ENCODE measurements at places on chromosomes 6 and 20.
A peak's percentile ranks its signal among the peaks of the same experiment; 100 is the strongest.

GRCh38 chr6:110255211-110255750, 75.1 kb downstream of the CDC40 start:
- no peak for DNase-seq

DNA sequence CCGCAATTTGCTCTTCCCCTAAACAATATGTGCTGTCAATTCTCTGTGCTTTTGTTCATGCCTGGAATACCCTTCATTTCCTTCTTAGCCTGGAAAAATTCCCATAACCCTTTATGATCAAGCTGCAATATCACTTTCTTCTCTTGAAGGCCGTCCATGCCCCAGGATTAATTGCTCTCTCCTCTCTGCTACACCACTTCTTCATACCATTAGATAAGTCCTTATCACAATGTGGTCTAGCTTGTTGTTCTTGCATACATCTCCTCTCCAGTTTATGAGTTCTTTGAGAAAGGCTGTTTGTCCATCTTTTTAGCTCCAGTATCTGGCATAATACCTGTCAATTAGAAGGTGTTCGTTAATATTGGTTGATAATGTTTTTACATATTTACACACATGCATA, 111.2 kb upstream of the SAMD5 start:
- DNase-seq = no peak

DNA sequence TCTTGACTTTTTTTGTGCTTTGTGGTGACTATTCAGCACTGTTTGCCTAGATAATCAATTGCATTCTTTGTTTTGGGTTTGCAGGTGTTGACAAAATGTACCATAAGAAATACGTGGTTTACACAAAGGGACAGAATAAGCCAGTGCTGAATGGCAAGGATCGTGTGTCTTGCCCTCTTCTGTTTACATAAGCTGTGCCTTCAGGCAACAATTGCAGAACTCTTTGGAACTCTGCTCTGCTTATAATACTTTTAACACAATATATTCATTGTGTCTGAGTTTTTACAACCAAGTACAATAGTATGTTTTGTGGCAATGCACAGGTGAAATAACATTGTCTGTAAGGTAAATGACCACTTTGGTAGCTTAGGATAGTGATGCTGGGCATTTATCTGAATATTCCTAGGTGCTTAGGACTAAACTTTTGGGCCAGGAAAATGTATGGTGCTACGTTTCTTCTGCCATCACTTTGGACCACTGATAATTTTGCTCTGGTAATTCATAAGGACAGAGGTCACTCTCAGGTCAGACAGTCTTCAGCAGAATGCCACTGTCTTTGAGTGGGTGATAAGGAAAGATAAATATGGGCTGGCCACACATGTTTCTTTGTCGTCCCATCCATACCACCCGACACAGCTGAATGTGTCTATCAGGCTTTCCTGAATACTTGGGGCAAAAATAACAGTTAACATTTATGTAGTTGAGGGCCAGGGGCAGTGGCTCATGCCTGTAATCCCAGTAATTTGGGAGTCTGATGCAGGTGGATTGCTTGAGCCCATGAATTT, 344.6 kb upstream of the IMPG1 start:
- no peak for DNase-seq

- DNase-seq = no peak
Measured at GRCh38 chr6:114833211-114833610, 490.4 kb upstream of the HS3ST5 start.

DNA sequence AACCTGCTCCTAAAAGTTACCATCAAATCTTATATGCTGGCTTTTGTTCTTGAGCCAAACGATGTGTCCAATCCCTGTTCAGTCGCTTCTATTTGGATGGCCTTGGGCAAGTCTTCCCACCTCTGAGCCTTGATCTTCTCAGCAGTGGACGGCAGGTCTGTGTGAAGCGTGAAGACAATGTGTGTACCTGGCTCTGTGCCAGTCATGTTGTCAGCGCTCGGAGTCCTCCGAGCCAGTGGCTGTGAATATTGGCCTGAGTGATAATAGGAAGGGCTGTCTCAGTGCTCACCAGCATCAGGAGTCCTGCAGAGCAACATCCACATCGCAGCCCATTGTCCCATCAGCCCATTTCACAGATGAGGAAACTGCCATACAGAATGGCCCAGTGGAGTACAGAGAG, 219.0 kb downstream of the CDC5L start:
- DNase-seq = no peak

DNA sequence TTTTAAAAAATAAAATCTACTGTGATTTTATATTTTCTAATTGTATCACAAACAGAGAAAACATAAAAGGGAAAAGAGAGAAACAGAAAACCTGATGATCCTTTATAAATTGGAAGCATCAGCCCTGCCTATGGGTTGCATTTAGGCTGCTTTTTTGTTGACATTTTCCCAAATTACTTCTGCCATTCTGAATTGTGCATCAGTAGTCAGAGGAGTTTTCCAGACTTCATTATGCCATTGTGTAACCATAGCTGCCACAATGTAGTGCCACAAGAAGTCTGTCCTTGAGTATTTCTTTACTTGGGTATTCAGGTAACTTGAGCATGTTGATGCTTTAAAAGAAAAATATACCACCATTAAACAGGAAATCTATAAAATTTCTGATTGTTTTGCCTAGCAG, 130.3 kb downstream of the HACE1 start:
- DNase-seq = no peak

GRCh38 chr20:50301712-50302111, 111.1 kb downstream of the CEBPB start:
- no peak for DNase-seq

- DNase-seq = no peak
Measured at GRCh38 chr20:61940491-61940890, 125.2 kb downstream of the TAF4 start.

DNA sequence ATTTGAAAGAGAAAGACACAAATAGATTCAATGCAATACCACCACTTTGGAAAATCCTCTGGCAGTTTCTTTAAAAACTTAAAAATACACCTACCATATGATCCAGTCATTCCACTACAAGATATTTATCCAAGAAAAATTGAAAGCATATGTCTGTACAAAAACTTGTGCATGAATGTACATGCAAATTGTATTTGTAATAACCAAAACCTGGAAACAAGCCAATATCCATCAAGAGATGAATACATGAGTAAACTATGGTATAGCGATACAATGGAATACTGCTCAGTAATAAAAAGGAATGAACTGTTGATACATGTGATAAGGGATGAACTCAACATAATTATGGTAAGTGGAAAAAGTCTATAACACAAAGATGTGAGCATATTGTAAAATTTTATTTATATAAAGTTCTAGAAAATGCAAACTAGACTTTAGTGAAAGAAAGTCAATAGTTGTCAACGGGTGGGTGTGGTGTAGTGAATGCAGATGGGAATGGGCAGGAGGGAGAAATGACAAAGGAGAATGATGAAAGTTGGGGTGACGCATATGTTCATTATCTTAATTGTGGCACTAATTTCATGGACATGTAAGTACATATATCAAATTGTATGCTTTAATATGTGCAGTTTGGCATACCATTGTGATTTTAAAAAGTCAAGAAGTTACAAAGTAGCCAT, 347.5 kb downstream of the SAMD5 start:
- DNase-seq = no peak

DNA sequence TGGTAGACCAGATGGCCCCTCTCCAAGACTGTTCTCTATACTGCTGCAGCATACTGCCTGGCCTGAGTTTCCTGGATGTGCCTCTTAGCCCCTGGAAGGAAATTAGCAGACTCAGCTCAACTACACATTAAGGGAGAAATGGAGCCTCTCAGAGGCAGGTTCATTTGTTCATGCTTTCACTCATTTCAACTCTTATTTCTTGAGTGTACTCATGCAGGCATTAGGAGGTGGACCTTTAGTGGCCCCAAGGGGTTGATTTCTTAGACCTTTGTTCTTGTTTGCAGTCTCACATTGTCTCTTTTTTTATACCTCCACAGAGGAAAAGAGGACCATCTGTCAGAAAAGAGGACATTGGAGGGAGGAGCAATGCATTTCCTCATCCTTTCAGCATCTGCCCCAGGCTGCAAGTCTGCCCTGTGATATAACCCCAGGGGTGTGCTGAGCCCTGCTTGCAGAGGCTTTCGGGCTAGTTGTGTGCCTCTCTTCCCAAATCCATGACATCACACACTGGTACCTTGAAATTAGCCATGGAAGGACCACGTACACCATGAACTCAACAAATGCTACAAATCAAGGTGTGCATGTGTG, 456.2 kb downstream of the CD83 start:
- no peak for DNase-seq

- DNase-seq = no peak
Measured at GRCh38 chr6:6806844-6807518, 218.5 kb downstream of the LY86 start.

DNA sequence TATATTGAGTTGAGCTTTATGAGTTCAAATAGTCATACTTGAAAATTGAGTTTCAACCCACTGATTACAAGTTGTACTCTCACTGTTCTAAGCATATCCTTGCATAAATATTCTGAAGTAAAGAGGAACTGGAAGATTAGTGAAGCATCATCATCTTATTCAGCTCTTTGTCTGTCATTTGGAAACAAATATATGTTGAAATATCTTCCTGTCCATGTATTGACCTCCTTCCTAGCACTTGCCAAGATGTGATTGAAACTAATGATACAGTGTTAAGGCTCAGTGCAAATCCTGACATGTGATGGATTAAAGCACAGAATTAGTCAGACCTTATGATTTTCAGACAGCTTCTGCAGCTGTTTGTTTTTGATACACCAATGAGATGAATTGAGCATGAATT, 434.3 kb downstream of the TBC1D32 start:
- no peak for DNase-seq

GRCh38 chr20:17077030-17077429, 149.8 kb upstream of the PCSK2 start:
- DNase-seq = no peak

- no peak for DNase-seq
Measured at GRCh38 chr20:38127920-38128528, 37.0 kb downstream of the TGM2 start.

- peak; percentile 30 for DNase-seq
Measured at GRCh38 chr6:159978291-159979135, 9.6 kb downstream of the IGF2R start.

DNA sequence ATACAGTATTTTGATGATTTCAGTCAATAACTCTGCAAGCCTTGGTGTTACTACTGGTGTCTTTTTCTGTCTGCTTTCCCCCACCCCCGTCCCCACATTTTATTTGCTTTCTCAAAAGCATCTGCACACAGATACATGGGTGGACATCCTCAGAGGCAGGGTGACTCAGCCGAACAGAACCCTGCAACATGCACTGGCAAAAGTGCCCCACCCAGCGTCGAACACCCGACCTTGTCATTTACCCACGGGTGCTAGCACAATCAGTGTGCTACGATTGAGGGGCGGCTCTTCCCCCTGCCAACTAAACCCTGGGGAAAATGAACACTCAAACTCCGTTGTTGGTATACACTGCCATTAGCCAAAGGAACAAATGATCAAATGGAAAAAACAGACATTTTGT, 115.9 kb upstream of the NAA20 start:
- no peak for DNase-seq

- no peak for DNase-seq
Measured at GRCh38 chr6:160298121-160298520, 39.5 kb upstream of the SLC22A2 start.

- DNase-seq = no peak
Measured at GRCh38 chr6:148173548-148173947, 169.1 kb upstream of the SASH1 start.

DNA sequence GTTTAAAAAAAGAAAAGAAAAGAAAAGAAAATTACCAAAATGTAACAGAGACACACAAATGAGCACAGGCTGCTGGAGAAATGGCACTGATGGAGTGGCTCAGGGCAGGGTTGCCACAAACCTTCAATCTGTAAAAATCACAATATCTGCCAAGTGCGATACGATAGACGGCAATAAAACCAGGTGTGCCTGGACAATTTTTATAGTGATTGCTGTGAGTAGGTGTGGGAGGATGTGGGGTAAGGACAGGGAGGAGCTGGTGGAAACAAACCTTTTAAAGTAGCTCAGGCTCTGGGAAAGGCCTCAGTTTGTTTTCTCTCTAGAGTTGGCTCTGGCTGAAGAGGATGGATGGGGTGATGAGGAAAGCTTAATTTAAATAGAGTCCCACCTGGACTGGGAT, 592.7 kb upstream of the AGPAT4 start:
- no peak for DNase-seq

DNA sequence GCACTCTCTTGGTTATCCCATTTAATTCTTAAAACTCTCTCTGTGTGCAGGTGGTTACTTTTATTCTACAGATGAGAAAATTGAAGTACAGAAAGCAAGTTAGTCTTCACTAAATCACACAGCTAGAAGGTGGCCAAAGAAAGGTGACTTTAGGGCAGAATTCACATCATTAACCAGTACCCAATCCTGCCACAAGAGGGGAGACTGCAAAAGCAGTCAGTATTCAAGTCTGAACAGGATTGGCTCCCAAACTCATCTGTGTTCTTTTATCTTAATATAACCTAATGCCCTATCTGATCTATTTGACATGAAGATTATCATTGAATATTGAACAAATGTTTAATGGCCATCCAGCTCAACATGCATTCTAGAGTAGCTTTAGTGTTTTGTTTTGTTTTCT, 225.3 kb upstream of the FAM83B start:
- DNase-seq = no peak

- peak; percentile 37 for DNase-seq
Measured at GRCh38 chr6:21438237-21438985, 155.1 kb upstream of the SOX4 start.

Measured in stimulated activated CD8-positive, alpha-beta memory T cell treated with anti-CD3 and anti-CD28 coated beads, Interleukin-4, amount 100 ng/mL, for 24 hours (primary cell).